ENCODE measurements at places on chromosomes 13 and 19.

DNA sequence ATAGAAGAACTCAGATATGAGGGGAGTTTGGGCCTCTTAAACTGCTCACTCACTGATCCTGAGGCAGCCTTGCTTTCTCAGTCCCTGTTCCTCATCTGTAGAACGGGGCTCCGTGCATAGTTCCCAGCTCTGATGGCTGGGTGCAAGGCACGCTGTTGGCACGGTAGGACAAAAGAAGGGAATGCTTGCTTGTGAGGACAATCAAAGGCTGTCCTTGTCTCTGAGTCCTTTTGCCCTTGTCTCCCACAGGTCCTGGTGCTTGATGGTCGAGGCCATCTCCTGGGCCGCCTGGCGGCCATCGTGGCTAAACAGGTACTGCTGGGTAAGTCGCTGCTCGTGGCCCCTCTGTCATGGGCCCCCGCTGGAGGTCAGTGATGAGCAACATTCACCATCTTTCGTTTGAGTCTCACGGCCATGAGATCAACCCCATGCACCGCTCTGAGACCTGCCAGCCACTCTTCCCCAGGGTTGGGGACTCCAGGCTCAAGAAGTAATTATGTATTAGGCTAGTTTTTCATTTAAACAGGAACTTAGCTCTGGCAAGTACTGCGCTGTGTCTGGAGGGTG lies 2.3 kb downstream of the RPL13A start:
- DNase-seq, result no peak

DNA sequence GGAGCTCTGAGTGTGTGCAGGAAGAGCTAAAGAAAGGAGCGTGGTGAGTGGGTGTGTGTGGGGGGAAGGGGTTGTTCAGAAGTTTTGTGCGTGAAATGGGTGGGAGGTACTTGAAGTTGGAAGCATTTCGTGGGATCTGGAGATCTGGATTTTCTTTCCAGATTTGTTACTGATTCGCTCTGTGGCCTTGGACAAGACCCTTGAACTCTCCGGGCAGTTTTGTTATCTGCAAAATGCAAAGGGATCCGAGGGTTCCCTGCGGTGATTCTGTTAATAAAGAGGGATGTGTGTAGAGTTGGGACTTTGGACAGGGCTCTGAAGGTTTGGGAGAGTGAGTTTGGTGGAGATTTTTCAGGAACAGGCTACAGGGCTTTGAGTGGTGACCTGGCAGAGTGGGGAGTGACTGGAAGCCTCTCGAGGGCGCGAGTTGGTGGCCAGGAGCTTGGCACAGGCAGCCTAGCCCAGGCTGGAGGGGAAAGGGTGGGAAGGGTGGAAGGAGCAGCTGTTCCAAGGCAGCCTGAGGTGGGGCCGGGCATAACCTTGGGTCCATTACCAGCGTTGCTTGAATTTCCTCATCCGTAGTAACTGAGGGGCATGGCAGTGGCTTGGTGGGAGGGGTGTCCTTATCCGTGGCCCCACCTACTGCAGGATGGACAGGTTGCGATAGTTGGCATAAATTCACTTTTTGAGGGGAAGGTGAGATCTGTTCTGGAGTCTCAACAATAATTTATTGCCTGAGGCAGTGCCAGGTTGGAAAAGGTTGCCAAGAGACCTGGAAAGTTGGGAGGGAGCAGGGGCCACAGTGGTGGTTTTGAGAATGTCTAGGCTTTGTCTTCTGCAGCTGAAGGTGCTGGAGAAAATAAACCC lies 2.1 kb downstream of the ACTN4 start:
- DNase-seq, result no peak

GRCh38 chr13:74136084-74136658 lies 2.0 kb upstream of the KLF12 start:
- no peak for DNase-seq

DNA sequence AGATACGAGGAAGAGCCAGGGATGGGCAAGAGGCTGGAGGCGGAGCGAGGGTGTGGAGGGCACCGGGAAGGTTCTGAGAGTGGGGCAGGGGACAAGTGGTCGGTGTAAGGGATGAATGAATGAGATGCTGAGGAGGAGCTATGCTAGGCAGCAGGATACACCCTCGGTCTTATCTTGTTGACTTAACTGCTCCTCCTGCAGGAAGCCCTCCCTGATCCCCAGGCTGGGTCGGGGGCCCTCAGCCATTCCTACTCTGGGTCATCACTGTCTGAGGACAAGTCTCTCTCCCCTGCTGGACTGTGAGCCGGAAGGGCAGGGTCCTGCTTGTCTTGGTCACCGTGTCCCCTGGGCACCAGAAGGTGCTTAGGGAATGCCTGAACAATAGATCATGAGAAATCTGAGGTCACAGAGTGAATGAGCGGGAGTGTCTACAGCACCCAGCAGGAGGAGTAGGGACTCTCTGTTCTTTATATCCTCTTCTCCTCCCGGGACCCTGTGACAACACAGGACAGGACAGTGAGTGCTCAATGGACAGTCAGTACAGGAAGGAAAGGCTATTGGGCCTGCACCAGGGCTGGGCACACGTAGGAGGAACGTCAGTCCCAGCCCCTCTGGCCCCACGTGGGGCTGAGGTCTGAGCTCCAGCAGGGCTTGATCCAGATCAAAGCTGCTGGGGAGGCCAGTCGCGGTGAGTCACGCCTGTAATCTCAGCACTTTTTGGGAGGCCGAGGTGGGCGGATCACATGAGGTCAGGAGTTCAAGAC lies 6.5 kb downstream of the NKPD1 start:
- no peak for DNase-seq

DNA sequence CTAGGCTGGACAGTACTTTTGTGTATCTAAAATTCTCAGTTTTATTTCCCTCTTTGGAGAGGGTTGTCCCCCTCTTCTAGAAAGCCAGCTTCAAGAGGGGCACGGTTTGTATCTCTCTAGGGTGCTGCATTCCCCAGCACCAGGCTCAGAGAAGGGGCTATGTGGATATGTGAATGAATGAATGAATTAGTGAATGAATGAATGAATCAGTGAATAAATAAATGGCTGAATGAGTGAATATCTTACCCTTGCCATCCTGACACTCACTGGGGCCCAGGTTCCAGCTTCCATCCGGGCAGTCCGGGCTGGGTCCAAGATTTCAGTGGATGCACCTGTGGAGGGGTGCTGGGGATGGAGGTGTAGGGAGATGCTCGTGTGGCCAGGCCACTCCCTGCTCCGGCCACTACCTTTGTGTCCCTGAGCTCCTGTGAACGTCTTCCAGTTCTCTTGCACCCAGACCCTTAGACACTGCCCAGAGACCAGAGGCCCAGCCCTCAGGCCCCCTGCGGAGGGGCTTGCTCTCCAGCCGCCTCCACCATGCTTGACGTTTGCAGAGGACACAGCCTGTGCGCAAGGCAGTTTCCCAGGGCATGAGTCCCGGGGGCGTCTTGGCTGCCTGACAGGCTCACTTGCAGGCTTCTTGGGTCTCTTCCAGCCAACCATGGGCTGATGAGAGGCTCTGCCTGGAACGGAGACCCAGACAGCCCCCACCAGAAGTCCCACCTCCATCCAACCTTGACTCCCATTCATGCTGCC lies 2.8 kb upstream of the KCNN1 start:
- no peak for DNase-seq

DNA sequence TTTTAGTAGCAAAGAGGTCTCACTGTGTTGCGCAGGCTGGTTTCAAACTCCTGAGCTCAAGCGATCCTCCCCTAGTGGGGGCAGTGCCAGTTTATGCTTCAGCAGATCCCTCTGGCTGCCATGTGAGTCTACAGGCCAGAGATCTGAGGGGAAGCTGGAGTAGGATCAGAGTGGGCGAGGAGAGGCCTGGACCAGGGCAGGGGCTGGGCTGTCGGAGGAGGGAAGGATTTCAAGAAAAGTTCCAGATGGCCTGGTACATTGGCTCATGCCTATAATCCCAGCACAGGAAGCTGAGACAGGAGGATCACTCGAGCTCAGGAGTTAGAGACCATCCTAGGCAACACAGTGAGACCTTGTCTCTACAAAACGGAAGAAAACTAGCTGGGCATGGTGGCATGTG lies 9.8 kb downstream of the DHX34 start:
- DNase-seq, result no peak

- no peak for DNase-seq
Measured at GRCh38 chr19:39345956-39346355, 3.7 kb downstream of the SAMD4B start.

- no peak for DNase-seq
Measured at GRCh38 chr13:73025217-73026012, 33.4 kb upstream of the KLF5 start.

DNA sequence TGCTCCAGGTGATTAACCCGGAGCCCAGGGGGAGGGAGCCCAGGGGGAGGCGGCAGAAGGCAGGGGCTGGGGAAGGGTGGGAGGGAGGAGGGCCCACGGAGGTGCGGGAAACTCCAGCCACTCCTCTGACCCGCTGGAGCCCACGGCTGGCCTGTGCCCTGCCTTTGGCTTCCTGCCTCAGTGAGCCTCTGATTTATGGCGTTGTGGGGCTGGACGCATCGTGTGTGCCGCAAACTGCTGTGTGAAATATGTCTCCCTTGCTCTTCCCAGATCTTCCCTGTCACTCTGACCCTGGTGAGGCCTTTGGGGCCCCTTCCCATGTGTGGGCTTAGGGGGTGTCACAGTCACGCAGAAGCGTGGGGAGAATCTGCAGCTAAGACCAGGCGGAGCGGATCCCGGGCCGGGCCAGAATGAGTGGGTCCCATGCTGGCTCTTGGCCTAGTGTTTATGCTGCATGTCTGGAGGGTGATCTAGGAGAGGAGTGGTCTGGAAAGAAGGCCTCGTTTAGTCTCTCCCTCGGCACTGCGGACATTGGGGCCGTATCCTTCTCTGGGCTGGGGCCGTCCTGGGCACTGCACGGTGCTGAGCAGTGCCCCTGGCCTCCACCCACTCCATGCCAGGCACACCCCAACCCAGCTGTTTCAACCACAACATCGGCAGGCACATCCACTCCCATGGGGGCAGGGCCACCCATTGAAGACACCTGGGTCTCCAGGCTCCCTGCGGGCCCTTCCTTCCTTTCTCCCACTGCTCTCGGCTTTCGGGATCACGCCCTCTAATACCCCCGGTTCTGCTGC lies 123.0 kb downstream of the KDM4B start:
- no peak for DNase-seq
